Retinal pigment epithelial cell (primary cell): ENCODE measurements at places on chromosomes 7 and 10.

- DNase-seq: no peak
These were observed 21.8 kb downstream of the AUTS2 start for GRCh38 chr7:69620063-69620462.

DNA sequence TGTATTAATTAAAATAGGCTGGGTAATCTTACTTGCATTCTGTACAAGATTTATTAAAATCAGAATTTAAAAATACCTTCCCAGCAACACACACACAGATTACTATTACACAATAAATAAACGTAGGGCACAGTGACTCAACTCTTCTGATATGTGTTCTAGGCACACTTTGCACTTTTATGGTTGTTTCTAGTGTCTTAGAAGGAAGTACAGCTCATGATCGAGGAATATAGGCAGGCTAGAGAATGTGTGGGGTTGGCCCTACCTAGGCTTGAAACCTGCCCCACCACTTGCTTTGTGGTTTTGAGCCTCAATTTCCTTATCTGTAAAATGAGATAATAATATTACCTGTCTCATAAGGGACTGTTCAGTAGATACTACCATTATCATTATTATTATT lies 30.5 kb downstream of the ARMC3 start:
- DNase-seq: no peak

DNA sequence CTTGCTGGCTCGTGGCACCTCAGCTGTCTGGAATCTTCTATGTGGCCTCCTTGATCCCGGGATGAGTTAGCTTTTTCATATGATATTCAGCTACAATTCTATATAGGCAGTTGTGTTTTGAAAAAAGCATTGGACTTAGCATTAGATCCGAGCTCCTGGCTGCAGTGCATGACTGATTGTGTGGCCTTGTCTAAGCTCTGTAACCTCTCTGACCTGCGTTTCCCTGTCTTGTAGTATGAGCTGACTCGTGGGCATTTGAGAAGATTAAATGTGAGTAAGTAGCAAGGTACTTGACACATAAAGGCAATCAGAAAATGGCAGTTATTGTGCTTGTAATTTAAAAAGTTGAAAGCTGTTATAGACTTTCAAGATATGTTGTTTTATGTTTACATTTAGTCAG lies 85.9 kb downstream of the CCNY start:
- peak; percentile 96 for DNase-seq

GRCh38 chr7:155190688-155191087 lies 107.0 kb upstream of the INSIG1 start:
- no peak for DNase-seq

GRCh38 chr10:91206837-91207474 lies 13.5 kb upstream of the PCGF5 start:
- no peak for DNase-seq
